ENCODE measurements at places on chromosomes 12 and 14.

GRCh38 chr12:115790526-115790925, 487.0 kb downstream of the MED13L start:
- DNase-seq: no peak

DNA sequence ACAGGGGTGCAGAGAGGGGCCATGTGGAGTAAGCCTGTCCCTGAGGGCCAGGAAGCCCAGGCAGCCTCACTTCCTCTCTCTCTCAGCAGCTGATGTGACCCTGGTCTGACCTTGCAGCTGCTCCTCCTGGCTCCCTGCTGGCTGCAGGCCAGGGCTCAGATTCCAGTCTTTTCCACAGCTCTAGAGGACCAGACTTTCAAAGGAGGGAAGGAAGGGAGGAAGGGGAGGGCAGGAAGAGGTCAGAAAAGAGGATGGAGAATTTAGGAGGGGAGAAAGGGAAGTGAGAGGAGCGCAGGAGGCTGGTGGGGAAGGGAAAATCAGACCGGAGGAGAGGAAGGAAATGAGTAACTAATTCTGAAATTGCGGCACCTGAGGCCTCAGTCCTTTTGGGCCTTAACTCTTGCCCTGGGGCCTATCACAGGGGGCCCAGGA, 40.9 kb upstream of the VASH1 start:
- no peak for DNase-seq

GRCh38 chr14:94050231-94050880, 24.2 kb downstream of the OTUB2 start:
- no peak for DNase-seq

DNA sequence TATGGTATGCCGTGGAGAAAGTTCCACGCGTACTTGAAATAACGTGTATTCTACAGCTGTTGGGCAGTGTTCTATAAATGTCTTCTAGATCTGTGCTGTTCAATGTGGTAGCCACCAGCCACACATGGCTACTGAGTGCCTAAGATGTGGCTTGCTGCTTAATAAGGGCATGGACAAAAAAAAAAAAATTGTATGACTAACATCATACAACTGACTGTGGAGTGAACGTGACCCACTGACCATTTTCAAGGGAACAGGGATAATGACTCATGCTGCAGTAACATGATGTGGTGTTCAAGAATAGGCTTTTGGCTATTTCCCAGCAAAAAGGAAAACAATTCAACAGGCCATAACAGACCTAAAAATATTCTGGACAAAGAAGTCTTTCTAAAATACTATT, 13.0 kb downstream of the ATG14 start:
- DNase-seq: peak; percentile 75

GRCh38 chr14:34009956-34010355, 59.1 kb upstream of the EGLN3 start:
- no peak for DNase-seq

GRCh38 chr12:66035288-66035966, 95.1 kb downstream of the LLPH start:
- DNase-seq: no peak

DNA sequence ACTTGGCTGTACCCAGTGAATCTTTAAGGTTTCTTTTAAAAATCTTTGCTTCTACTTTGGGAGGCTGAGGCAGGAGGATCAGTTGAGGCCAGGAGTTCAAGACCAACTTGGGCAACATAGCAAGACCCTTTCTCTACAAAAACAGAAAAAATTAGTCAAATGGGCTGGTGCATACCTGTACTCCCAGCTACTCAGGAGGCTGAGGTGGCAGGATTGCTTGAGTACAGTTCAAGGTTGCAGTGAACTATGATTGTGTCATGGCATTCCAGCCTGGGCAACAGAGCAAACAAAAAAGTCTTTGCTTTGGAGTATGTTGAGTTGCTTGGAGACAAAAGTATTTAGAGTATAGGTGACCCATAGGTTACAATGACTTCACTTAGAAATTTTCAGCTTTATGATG, 6.2 kb upstream of the DDX55 start:
- no peak for DNase-seq

- DNase-seq: no peak
Measured at GRCh38 chr14:96649327-96649601, 147.1 kb downstream of the PAPOLA start.

- DNase-seq: no peak
Measured at GRCh38 chr12:124842073-124842749, 21.5 kb downstream of the SCARB1 start.

GRCh38 chr14:39474416-39474911, 42.2 kb upstream of the FBXO33 start:
- DNase-seq: no peak

DNA sequence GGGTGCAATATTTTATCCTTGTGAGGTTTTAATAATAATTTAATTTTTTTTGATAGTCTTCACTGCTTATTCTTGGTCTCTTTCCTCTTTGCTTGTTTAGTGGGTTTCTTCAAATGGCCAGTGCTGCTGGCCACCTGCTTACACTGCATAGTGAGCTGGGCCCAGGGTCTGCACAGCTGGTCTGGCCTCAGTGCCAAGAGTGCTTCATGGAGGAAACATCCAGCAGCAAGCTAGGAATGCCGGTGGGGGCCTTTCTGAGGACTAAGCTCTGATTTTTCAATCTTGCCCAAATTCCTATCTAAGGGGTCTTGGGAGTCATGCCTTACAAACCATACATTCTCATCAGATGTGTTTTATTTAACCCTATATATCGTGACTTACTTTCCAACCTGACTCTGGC, 13.3 kb upstream of the BDKRB2 start:
- no peak for DNase-seq

DNA sequence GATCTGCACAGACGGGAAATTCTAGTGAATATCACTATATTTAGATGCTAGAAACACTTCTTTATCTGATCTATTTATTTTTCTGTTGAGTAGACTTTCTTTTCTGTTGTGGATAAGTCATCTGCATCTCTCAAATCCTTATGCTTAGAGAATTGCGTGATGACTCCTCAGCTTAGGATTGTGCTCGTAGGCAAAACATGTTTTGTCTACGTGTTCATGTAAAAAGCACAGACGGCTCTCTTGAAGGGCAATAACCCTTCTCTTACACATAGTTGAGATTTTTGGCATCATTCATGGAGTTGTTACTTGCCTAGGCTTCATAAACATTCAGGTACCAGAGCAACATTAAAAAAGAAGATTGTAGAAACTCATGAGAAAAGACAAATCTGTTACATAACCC, 18.6 kb downstream of the PPFIBP1 start:
- DNase-seq: peak; percentile 79

DNA sequence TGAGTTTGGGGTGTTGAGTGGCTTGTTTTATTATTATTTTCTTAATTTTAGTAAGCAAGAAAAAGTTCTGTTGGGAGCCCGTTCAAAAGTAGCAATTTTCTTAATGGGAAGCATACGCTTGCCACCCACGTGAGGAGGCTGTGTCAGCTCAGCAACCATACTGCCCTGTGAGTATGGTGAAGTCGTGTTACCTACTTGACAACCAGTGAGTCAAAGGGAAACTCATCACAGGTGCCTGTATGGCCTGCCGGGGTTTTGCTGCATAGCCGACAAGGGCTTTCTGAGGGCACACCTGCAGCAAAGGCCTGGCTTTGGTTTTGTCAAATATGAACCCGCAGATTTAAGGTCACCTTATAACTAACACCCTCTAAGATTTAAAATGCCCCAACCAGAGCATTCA, 31.1 kb downstream of the PITPNM2 start:
- no peak for DNase-seq

DNA sequence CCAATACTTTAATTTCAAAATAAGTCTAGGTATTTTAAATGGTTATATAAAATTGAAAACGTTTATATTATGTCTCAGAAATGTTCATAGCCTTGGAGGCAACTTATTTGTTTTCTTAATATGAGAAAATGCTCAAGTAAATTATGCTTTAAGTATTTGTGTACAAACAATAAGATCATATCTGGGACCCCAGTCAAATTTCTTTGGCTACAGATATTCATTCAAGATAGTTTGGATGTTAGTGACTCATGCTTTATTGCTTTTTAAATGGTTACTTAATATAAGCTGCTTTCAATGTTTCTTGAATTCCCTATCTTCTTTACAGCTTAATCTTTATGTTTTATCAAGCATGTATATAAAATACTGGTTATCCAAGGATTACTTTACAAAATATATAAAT, 291.3 kb downstream of the KCNC2 start:
- no peak for DNase-seq

GRCh38 chr12:26162905-26163304, 32.5 kb upstream of the SSPN start:
- DNase-seq: no peak

DNA sequence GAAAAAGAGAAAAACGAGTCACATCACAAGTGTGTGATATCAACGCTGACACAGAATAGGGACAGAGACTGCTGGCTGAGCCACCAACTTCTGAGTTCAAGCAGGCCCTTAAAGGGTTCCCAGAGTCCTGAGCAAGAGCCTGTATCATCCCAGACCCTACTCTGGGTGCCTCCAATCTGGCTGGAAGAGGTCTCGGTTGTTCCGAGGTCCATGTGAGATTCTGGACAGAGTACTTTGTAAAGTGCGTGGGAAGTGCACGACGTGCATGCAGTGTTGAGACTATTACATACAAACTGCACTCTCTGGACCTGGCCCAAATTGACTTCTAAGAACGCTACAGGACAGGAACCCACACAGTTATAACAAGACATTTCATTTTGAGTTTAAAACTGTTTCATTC, 40.6 kb downstream of the MOK start:
- no peak for DNase-seq

- DNase-seq: no peak
Measured at GRCh38 chr12:129136694-129137325, 283.5 kb downstream of the GLT1D1 start.

- DNase-seq: no peak
Measured at GRCh38 chr12:114038962-114039361, 72.8 kb upstream of the RBM19 start.

DNA sequence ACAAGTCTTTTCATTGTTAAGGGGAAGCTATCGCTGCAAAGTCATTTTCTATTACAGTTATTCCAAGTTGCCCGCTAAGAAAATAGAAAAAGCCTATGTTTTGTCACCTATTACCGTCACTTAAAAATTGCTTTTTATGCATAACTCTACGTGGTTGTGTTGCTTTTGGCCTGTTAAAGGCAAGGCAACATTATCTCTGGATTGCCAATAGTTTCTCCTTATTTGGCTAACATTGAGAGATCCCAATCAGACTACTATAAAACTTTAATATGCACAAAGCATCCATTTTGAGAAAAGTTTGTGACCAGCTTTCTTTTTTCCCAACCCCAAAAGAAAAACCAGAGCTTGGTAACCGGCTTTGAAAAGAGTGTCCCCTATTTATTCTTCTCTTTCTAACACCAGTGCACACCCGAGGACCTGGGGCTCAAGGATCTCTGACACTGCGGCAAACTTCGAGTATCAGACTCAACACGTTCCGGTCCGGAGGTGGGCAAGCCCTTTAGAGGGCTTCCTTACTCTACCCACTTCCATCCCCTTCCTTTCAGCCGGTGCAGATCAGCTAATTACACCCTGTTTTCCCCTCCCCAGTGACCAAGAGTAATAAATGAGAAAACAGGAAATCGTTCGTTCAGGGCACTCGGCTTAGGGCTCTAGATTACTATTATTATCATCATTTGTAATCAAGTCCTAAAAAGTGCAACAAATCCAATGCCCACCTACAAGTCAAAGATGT, 1.2 kb downstream of the PPP1R12A start:
- no peak for DNase-seq

DNA sequence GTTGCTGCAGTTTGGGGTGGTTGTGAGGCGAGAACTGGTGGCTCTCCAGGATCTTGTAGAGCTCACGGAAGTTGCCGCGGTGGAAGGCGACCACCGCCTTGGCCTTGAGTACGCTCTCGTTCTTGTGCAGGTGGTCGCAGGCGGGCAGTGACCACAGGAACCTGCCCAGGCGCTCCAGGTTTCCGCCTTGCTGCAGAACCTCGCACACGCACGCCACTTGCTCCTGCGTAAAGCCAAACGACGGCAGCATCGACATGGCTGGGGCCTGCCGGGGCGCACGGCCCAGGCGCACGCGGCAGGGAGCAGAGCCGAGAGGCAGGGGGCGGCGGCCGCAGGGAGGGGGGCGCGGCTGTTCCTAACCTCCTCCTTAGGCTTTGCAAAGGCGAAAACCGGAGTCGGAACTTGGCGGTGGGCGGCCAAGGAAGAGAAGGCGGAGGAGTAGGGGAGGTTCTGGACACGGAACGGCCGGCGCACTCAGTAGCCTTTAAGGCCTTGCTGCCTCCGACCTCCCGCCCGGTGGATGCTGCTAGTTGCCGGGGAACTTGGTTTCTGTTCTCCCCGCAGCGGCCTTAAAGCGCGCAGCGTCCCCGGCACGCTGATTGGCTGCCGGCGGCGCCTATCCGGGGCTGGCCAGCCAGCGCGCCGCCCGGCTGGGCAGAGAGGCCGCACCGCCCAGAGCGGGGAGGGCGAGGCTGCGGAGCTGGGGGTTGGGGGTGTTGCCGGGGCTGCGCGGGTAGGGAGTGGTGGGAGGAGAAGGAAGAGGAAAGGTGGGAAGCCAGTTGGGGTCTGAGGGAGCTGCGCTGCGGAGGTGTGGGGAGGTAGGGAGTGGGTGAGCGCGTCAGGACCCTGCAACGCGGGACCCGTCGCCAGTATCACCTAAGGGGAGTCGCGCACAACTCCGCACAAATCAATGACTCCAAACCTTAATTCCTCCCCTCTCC, at the start of gene SIX1:
Gene SIX1, minus strand, starts transcription at position 544 of the 941 bp plus-strand sequence. Its CDS starts 288 bp downstream, at position 256.
- DNase-seq: peak; percentile 83

DNA sequence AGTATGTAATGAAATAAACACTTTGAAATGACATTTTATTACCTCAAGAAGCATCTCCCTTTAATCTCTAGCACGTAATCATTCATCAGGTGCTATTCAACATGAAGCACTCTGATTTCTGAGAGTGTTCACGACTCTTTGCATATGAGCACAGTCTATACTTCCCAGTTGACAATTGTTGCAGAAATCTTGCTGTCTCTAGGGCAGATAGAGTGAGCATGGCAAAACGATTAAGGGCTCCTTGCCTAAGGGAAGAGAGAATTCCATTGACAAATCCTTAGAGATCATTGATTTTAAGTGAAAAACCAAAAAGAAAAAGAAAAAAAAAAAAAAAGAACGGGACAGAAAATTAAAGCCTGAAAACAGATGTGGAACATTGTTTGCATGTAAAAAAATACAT, 107.6 kb downstream of the C12orf50 start:
- no peak for DNase-seq

GRCh38 chr14:92397953-92398564, 75.1 kb downstream of the SLC24A4 start:
- no peak for DNase-seq

GRCh38 chr12:32205731-32206130, 99.1 kb downstream of the BICD1 start:
- DNase-seq: no peak

GRCh38 chr12:94057262-94058151, 90.9 kb upstream of the PLXNC1 start:
- DNase-seq: no peak

DNA sequence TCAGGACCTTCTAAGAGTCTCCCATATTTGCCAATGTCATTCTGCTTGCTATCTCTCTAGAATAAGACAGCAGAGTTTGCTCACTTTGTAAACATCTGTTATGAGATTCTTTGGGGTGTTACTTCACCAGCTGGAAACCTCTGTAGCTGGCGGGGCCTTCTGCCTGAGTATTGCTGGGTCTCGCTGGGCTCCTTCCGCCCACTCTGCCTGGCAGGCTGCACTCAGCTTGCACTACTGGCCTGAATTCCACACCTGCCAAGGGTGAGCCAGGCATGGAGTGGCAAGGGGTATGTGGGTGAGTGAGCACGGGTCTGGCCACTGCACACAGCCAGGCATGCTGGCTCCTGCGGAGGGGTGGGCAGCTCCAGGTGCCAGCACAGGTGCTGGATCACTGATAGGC, 267.3 kb upstream of the PDE3A start:
- DNase-seq: no peak

GRCh38 chr12:25459541-25459951, 93.5 kb downstream of the LMNTD1 start:
- DNase-seq: no peak

GRCh38 chr14:103890821-103891666, 37.2 kb upstream of the TDRD9 start:
- no peak for DNase-seq
